Endothelial cell of coronary artery (primary cell): ENCODE measurements at places on chromosomes 6 and 20. TPM values are rescaled to one million over a fixed set of nuclear protein-coding genes. Genes with fewer than 3 reads are reported as not detected.

CFAP61 gene
- not detected in 2 replicates for total RNA-seq

SLPI gene
- total RNA-seq: 0.19 TPM in 1 of 2 replicates, not detected in the other

PRL gene
- not detected in 2 replicates for total RNA-seq

PTCHD4 gene
- total RNA-seq: 2.7 and 8.4 TPM in 2 replicates

SOBP gene
- total RNA-seq: 1.2 and 2.2 TPM in 2 replicates

OVOL2 gene
- not detected in 2 replicates for total RNA-seq

RAB44 gene
- under 0.01 TPM in 2 replicates for total RNA-seq

DOK5 gene
- total RNA-seq: 0.36 and 1.2 TPM in 2 replicates

SNAI1 gene
- total RNA-seq: 1.5 and 2.9 TPM in 2 replicates

IMPG1 gene
- total RNA-seq: not detected in 2 replicates

TINAG gene
- total RNA-seq: 0.09 TPM in 1 of 2 replicates, not detected in the other

OPRM1 gene
- total RNA-seq: not detected in 2 replicates

TP53TG5 gene
- not detected in 2 replicates for total RNA-seq

MAP7 gene
- 0.28 and 0.36 TPM in 2 replicates for total RNA-seq

ENTPD6 gene
- 53.3 and 62.5 TPM in 2 replicates for total RNA-seq

C6orf163 gene
- 2.1 TPM in 2 replicates for total RNA-seq

COL10A1 gene
- total RNA-seq: not detected in 2 replicates

SPEF1 gene
- 0.09 TPM in 2 replicates for total RNA-seq

SLC2A4RG gene
- total RNA-seq: 12.4 and 12.5 TPM in 2 replicates

BPIFB1 gene
- not detected in 2 replicates for total RNA-seq

FILIP1 gene
- 13.6 and 19.3 TPM in 2 replicates for total RNA-seq

SAMD10 gene
- total RNA-seq: 1.8 and 2.2 TPM in 2 replicates

GHRH gene
- total RNA-seq: not detected in 2 replicates

DSP gene
- total RNA-seq: under 0.01 and 10.5 TPM in 2 replicates

SLC16A10 gene
- not detected in 2 replicates for total RNA-seq

MUC22 gene
- not detected in 2 replicates for total RNA-seq

KCNK5 gene
- total RNA-seq: not detected in 2 replicates

TSBP1 gene
- total RNA-seq: under 0.01 TPM in 1 of 2 replicates, not detected in the other

TNXB gene
- 0.36 and 1.5 TPM in 2 replicates for total RNA-seq

SRSF12 gene
- total RNA-seq: under 0.01 and 0.09 TPM in 2 replicates

NOX3 gene
- not detected in 2 replicates for total RNA-seq

CTAGE9 gene
- total RNA-seq: not detected in 2 replicates

AVP gene
- total RNA-seq: not detected in 2 replicates

KIF13A gene
- 41.6 and 43.4 TPM in 2 replicates for total RNA-seq

CST4 gene
- not detected in 2 replicates for total RNA-seq

GATA5 gene
- not detected in 2 replicates for total RNA-seq

GLO1 gene
- 105 and 120 TPM in 2 replicates for total RNA-seq

NRSN1 gene
- not detected in 2 replicates for total RNA-seq

NTSR1 gene
- total RNA-seq: 0.19 and 0.27 TPM in 2 replicates

TSPO2 gene
- not detected in 2 replicates for total RNA-seq

SAPCD1 gene
- 0.81 and 1.3 TPM in 2 replicates for total RNA-seq

STAU1 gene
- total RNA-seq: 45.3 and 49.6 TPM in 2 replicates

UTRN gene
- total RNA-seq: 293 and 329 TPM in 2 replicates

MYO6 gene
- 22.9 and 31.9 TPM in 2 replicates for total RNA-seq

CD24 gene
- total RNA-seq: 0.38 and 2.7 TPM in 2 replicates

BANF2 gene
- total RNA-seq: not detected in 2 replicates

RIPOR2 gene
- total RNA-seq: 0.28 TPM in 1 of 2 replicates, not detected in the other

YWHAB gene
- 111 and 112 TPM in 2 replicates for total RNA-seq

PTGIS gene
- 1.5 and 23.2 TPM in 2 replicates for total RNA-seq

CLIC5 gene
- total RNA-seq: not detected in 2 replicates

SYNDIG1 gene
- not detected in 2 replicates for total RNA-seq

EZR gene
- 85.1 and 191 TPM in 2 replicates for total RNA-seq

NUP43 gene
- total RNA-seq: 20.6 and 23.7 TPM in 2 replicates
